ENCODE measurements at places on chromosomes 1 and 21.

DNA sequence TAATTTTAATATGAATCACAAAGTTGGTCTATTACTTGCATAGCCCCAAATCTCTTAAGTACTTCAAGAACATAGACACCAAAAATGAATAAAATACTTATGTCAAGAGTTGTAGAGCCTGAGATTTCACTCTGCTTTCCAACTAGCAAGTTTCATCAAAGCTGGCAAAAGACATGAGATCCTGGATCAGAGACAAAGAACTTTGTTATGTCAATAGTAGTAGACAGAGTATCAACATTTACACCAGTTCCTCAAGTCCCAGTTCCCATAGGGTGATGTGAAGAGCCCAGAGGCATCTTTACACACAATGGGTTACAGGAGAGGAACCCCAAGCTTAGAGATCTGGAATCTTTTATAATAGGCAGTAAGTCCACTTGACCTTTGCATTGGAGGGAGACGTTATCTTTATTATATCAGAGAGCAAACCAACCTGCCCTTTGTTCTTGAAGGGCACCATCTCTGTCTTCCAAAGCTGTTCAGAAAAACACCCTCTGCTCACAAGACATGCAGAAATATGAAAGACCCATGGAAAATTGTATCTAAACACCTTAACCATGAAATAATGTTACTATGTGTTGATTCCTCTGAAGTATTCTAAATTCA is 174.4 kb upstream of the GALNT2 start:
- DNase-seq, result no peak

DNA sequence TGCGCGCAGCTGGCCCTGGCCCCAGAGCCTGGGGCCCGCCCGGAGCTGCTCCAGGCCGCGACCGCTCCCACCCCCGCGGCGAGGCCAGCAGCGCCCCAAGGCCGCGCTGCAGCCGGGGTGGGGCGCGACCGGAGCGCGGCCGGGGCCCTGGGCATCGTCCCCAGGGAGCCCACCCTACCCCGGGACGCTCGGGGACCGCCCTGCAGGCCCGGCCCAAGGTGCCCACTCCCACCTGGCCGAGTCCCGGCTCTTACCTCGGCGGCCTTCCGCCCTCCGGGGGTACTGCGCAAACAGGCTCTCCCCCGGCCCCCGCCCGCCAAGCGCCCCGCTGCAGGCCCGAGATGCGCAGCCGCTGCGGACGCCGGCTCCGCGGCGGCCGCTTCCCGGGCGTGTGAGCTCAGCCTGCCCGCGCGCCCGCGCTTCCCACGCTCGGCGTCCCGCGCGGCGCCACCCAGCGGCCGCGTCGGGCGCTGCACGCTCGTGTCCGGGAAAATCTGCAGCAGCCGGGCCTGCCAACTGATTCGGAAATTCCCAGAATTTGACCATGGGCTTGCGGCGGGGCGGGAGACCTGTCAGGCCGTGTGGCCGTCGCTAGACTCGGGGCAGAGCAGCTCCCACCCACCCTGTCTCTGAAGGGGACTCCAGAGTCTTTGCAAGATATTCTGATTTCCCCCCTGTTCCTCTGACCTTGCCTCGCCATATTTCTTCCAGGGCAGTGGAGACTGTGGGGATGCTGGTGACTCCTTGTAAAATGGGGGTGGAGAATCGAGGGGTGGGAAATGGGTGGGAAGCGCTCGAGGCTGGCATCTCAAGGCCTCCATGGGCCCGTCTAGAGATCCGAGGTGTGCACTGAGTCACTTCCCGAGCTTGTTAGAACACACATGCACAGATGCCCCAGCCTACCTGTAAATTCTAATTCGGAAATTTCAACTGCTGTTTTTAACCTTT is 41.9 kb downstream of the CD34 start:
- peak; percentile 90 for DNase-seq

DNA sequence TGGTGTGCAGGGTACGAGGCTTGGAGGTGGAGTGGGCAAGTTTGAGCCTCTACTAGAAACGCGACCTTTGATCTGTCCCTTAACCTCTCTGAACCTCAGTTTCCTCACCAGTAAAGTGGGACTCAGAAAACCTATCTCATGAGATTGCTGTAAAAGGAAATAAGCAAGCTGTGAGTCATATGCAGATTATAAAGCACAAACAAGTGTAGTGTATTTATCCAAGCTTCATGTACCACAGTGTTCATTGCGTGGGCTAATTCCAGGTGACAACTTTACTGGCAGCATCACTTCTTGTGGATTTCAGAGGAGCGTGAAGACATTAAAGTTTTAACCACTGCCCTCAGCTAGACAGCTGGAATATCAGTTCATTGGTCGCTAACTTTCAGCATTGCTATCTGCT is 44.4 kb downstream of the ZNF697 start:
- DNase-seq, result no peak

DNA sequence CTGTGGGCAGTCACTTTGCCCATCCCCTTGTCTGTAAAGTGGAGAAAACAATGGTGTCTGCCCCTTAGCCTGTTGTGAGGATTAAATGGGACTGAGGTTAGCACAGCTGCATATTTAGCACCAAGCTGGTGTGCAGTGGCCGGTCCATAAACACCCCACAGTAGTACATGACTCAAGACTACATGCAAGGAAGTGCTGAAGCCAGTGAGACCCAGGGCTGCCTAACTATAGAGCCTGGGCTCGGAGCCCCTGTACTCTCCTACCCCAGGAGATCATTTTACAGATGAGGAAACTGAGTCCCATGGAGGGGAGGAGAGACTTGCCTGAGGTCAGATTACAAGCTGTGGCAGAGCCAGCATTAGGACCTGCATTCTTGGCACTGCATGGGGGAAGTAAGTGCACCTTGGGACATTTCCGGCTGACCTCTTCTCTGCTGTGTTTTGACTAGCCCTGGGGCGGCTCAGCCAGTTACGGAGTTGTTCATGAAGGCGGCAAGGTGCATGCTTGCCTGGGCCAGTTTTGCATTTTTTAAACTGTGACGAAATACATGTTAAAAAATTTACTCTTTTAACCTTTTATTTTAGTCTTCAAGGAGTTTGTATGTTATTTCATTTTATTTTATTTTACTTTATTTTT is 3.2 kb downstream of the SERINC2 start:
- no peak for DNase-seq

GRCh38 chr21:26965040-26965906 is 1.6 kb downstream of the ADAMTS5 start:
- DNase-seq, result no peak

GRCh38 chr1:28118640-28119307 is 30.4 kb upstream of the EYA3 start:
- DNase-seq, result no peak

GRCh38 chr1:23101101-23101827 is 67.4 kb downstream of the LUZP1 start:
- DNase-seq, result no peak

- no peak for DNase-seq
Measured at GRCh38 chr1:50308878-50309277, 114.4 kb downstream of the DMRTA2 start.

DNA sequence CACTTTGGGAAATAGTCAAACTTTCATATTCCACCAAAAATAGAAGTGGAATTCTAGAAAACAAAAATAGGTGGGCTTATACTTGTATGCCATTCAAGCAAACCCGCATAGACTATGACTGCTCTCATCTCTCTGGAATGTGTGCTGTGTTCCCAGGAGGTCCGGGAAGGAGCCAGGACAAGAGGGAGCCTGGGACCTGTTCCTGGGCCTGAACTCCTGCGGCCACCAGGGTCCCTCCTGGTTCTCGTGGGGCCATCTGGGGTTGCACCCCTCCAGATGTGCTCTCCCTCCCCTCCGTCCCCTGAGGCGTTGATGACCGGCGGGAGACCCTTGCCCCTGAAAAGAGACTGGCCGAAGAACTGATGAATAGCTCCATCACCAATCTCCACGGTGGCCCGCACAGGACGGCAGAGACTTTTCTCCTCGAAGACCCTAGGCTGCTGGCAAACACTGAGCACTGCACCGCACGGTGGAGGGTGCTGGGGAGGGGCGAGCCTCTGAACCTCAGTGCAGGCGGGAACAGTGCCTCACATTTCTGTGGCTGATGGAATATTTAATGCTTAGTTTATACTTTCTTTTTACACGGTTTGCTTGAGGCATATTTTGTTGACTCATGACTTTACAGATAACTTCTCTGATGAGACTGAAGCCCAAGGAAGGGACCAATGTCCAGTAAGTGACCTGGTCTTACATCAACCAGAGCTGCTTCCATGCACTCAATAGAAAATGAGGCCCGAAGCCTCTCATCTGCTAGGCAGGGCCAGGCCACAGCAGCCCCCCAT is 9.6 kb upstream of the ADARB1 start:
- no peak for DNase-seq

DNA sequence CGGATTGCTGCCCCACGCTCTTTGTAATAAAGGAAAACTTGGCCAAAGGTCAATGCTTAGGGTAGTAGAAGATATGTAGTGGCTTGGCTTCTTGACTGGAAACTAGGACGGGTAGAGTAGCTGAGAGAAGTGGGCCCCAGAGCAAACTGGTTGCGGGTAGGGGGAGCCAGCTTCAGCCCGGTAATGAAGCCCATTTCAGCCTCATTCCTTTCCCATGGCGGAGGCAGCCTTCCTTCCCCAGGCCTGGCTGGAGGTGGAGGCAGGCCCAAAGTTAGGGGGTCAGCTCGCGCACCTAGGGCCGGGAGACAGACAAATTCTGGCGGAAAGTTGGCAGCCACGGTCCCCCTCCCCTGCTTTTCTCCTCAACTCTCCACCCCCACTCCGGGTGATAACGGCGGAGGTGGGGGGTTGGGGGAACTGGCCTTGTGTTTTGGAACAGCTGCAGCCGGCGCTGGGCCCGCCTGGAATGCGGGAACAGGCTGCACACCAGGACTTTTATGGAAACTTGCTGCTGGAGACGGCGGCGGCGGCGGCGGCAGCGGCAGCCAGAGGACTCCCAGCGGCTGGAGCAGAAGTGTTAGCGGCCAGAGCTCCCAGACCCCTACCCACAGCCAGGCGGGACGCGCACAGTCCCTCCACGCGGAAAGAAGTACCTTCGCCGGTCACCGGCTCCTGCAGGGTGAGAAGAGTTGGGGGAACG is at the start of gene NEXN:
Gene NEXN, plus strand, starts transcription at position 544 of the 700 bp plus-strand sequence. CDS start 27,483 bp downstream, outside the sequence.
- DNase-seq, result peak; percentile 26

GRCh38 chr1:111407301-111407700 is 20.2 kb downstream of the OVGP1 start:
- no peak for DNase-seq

- DNase-seq, result no peak
Measured at GRCh38 chr1:116502671-116503314, 68.0 kb downstream of the CD58 start.

DNA sequence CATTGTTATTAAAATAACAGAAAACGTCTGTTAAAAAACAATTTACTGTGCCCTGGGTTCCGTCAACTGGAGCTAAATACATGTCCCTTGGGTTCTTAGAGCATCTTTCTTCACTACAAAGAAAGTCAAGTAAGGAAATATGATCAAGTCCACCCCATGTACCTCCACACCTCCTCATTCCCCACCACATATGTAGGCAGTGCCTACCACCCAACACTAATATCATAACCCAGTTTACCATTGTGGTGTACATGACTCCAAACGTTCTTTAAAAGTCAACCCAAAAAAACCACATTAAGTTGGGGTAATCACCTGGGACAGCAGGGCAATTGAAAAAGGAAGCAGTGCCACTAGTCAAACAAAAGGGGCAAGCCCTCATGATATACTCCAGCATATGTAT is 7.8 kb upstream of the LRRC52 start:
- no peak for DNase-seq

DNA sequence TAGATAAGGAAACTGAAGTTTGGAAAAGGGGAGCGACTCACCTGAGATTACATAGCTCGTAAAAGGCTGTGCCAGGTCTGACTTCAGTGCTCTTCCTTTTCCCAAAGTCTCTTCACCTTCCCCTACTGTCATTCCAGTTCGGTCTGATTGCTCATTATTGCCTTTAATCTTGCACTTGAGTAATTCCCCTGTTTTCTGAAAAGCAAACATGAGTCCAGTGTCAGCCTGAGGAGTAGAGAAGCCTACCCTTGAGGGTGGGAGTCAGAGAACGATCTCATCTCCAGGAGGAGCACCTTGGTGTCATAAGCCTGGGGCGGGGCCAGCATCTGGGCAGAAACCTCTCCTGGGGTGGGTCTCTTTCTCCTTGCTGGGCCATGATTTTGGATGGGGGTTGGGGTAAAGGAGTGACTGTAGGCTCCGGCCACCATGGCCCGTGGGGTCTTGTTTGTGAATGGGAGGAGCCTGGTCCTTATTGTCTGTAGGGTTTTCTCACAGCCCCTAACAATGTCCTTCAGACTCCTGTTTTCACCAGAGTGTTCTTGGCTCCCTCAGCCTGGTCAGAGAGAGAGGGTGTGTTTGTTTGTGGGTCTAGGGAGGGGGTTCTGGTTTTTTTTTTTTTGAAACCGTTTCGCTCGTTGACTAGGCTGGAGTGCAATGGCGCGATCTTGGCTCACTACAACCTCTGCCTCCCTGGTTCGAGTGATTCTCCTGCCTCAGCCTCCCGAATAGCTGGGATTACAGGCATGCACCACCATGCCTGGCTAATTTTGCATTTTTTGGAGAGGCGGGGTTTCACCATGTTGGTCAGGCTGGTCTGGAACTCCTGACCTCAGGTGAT is 6.0 kb downstream of the VANGL2 start:
- no peak for DNase-seq

GRCh38 chr1:77961392-77961791 is 17.5 kb downstream of the FUBP1 start:
- no peak for DNase-seq

DNA sequence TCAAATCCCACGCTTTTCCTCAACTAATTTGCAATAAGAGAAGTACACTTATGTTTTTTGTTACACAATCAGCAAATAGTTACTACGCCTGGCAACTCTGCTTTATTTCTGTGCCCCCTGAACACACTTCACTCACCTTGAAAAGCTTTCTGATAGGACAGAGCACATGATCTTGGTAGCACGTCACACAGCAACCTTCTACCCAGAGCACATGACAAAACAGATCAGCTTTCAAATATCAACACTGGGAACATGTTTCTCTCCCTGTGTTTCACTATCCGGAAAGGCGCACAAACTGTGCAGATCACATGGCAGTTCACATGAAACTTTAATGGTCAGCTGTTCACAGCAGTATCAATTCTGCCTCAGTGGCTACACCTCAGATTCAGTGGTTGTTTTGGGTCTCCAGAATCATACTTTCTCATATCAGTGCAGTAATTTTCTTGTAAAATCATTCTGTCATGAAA is 2.2 kb downstream of the SLC19A2 start:
- DNase-seq, result no peak

- no peak for DNase-seq
Measured at GRCh38 chr1:172143384-172144055, 277.0 kb upstream of the C1orf105 start.

- DNase-seq, result no peak
Measured at GRCh38 chr1:36080801-36081200, 3.1 kb upstream of the TEKT2 start.
